NCI-H1436 treated with DMSO at 0.1 percent for 48 hours (cell line): ENCODE measurements at places on chromosomes 12 and 14.

DNA sequence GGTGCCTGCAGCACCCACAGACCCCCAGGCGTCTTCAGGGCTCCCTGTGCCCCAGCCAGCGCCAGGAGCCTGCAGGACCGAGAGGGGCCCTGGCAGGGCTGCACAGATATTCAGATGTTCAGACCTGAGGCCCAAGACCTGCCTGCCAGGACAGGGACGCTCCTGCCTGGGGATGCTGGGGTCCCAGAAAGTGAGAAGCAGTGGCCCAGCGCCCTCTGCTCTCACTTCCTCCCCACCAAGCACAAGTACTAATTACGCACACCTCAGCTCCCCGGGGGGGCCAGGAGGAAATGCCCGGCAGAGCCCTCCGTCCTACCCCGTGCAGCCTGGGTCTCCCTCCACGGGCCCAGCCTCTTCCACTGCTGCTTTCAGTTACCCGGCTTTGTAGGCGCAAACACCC, 28.8 kb upstream of the INF2 start:
- no peak for DNase-seq

- DNase-seq, result no peak
Observed at GRCh38 chr14:104581521-104581920, 2.0 kb downstream of the C14orf180 start.

DNA sequence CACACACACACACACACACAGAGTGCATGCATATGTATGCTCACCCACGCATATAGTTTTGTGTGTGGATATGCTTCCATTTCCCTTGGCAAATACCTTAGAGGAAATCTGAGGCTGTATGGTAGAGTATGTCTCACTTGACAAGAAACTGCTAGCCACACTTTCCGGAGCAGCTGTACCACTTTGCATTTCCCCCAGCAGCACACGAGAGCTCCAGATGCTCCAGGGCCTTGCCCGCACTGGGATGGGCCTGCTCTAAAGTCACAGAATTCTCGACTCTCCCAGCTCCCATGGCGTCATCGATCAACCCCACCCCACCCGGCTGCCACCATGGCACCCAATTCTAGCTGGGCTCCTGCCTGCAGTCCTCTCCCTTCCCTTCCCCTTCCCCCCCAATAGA, 21.9 kb downstream of the CLMN start:
- no peak for DNase-seq

DNA sequence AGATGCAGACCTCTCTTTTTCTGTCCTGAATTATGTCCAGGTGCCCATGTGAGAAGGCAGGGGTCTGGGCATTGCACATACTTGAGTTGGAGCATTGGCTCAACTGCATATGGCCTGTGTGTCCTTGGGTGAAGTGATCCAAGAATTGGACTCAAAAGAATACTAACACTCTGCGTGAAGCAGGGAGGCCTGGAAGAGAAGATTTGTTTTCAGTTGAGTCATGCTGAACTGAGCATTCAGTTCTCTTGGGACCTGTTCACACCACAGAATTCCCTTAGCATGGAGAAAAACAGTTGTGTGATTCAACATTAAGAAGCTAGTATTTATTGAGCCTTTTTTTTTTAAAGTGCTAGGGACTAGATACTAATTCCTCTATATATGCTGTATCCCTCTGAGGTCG, 164.7 kb upstream of the TBX3 start:
- no peak for DNase-seq

DNA sequence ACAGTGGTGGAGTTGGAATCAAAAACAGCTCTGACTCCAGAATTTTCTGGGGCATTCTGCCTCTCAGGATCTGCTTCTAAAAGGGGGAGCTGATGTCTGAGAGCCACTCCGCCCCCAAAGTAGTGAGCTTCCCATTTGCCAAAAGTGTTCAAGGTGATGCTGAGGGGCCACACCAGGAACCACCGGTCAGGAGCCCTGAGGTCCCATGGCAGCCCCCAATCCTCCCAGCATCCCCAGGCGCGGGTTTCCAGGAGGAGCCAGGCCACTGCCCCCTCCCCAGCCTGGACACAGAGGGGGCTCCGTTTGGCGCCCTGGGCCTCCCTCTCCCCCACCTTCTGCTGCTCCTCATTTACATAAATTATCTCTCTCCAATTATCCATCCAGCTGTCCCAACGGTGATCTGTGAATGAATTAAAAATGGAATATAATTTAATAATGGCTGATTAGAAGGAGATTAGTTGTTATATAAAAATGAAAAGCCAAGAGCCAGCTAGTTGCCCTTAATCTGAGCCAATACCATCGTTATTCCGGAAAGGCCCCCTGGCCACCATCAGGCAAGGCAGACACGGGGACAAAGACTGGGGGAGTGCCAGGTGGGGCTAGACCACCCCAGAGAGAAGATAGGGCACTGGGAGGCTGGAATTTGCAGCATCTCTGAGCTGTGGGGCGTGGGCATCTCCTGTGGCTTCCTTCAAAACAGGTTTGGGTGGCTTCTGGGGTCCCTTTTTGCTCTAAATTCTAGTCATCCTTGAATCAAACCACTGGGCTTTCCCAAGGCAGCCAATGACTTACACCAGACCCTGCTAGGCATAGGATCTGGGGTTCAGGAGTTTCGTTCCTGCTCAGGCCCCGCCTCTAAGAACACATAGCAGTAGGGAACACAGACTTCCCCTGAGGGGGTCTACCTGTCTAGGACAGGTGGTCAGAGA, 19.7 kb upstream of the VSX2 start:
- no peak for DNase-seq
